ENCODE measurements at places on chromosomes 13 and 19. TPM values are rescaled to one million over a fixed set of nuclear protein-coding genes. Genes with fewer than 3 reads are reported as not detected.

The SMAD9 gene
- 3.1 TPM for polyA plus RNA-seq

The HTR2A gene
- 0.33 TPM for polyA plus RNA-seq

The SYNE4 gene
- 0.58 TPM for polyA plus RNA-seq

The NALCN gene
- 4.5 TPM for polyA plus RNA-seq

The SLAIN1 gene
- 1.6 TPM for polyA plus RNA-seq

All from SK-N-SH (cell line).